WERI-Rb-1 (cell line): ENCODE measurements at places on chromosomes 16 and 17.

DNA sequence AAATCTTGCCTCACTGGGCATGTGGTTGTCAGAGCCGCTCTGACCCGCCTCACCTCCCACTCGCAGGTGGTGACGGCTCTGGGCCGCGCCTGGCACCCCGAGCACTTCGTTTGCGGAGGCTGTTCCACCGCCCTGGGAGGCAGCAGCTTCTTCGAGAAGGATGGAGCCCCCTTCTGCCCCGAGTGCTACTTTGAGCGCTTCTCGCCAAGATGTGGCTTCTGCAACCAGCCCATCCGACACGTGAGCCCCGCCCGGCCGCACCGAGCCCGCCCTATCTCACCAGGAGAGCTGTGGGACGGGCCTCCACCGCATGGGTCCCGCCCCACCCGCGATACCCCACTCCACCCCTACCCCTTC lies 4.0 kb downstream of the TGFB1I1 start:
- DNase-seq = no peak

DNA sequence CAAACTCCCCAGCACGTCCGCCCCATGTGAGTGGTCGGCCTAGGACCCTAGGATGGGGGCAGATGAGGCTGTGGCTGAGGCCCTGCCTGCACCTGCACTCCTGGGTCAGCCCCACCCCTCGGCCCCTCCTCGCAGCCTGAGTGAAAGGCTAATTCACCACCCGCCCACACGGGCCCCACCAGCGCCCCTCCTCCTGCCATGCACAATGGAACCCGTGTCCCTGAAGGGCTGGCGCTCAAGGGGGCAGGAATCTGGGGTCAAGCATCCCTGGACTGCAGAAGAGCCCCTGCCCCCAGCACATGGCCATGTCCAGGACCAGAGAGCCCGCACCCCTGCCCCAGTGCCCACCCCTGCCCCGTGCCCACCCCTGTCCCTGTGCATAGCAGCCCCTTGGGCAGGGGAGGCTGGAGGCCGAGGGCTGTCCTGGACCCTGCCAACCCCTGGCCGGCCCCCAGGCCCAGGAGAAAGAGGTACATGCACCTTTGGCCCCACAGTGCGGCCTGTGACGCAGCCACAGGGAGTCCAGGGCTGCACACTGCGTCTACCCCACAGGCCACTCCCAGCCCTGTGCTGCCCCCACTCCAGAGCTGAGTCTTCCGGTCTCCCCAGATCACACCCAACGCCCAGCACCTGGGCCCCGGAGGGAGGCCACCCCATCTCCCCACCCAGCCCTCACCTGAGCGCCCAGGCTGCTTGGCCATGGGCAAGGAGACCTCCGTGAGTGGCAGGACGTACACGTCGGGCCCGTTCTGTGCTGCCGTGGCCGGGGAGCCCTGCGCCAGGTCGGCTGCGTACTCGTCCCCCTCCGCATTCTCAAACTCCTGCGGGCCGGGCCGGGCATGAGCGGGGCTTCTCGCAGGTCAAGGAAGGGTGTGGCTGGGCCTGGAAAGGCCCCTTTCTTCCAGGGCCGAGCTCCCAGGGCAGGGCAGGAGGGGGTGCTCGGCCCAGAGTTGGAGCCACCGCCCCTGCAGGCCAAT lies 34.6 kb upstream of the PVALEF start:
- no peak for DNase-seq

- peak; percentile 95 for DNase-seq
Measured at GRCh38 chr17:48054238-48055185, 6.4 kb downstream of the NFE2L1 start.

GRCh38 chr16:89444151-89444723 lies 46.1 kb downstream of the ANKRD11 start:
- DNase-seq = no peak

GRCh38 chr17:43927060-43927864 lies 15.0 kb downstream of the PPY start:
- peak; percentile 63 for DNase-seq

- no peak for DNase-seq
Measured at GRCh38 chr17:27994586-27994985, 47.9 kb upstream of the NLK start.
